ENCODE measurements at places on chromosomes 1 and 21. TPM values are rescaled to one million over a fixed set of nuclear protein-coding genes. Genes with fewer than 3 reads are reported as not detected.

The HEYL gene
- total RNA-seq = 1.9 TPM

The PAX7 gene
- 0.09 TPM for total RNA-seq

- no peak for DNase-seq
- H3K4me3 ChIP-seq = no peak overlapping the region
- no peaks in the 10 kb centered on the region for H3K4me1 ChIP-seq
- no peaks in the 10 kb centered on the region for H3K36me3 ChIP-seq
These were observed 32.5 kb downstream of the PLEKHO1 start for GRCh38 chr1:150182247-150182646.

GRCh38 chr21:31386006-31386405 lies 41.9 kb upstream of the TIAM1 start:
- H3K36me3 ChIP-seq = no peaks in the 10 kb centered on the region
- peaks cover 2% of the 10 kb centered on the region for H3K4me1 ChIP-seq
- no peak overlapping the region for H3K27ac ChIP-seq
- no peaks in the 10 kb centered on the region for H3K27me3 ChIP-seq
- H3K4me3 ChIP-seq = no peak overlapping the region

- no peak overlapping the region for H3K4me3 ChIP-seq
- H3K27me3 ChIP-seq = no peaks in the 10 kb centered on the region
- H3K4me1 ChIP-seq = no peaks in the 10 kb centered on the region
These were observed 9.6 kb downstream of the PM20D1 start for GRCh38 chr1:205840146-205840923.

The NGF gene
- total RNA-seq = not detected

DNA sequence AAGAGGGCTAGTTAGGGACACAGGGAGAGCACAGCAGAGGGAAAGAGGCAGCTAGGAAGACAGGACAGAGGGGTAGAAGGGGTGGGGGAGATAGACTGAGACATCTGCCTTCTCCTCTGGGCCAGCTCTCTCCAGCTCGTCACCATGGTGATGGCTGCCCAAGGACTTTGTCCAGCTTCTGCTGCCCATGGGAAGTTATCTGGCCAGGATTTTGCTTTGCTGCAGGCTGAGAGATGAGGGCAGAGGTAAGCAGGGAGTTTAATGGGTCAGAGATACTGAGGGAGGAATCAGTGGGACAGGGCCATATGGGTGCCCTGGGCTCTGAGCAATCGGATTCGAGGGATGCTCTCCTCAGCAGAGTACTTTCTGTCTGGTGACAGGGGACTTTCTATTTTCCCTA lies 34.5 kb upstream of the GPR37L1 start:
- H3K27me3 ChIP-seq = no peaks in the 10 kb centered on the region
- H3K27ac ChIP-seq = no peak overlapping the region
- H3K4me3 ChIP-seq = no peak overlapping the region
- H3K4me1 ChIP-seq = peaks cover 13% of the 10 kb centered on the region

DNA sequence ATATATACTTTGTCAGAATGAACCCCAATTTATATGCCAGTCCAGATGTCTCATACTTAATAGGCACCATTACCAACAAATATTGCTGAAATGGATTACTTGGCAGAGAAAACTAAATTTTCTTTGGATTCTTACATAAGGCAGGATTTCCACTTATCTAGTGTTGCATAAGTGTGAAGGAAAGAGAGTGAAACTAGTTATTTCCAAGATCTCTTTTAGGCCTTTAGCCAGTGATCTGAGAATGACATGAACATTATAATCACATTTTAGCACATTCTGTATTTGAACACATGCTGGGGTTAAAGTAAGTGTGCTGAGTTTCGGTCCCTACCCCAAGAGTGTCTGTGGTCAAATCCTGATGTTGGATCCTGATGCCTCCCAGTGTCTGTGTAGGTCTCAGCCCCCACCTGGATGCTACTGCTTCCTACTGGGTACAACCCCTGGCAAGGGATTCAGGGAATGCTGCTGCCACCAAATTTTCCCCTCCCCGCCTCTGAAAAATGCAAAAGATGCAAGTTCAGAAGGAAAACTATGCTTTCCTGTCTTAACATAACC lies 11.2 kb downstream of the DDAH1 start:
- no peaks in the 10 kb centered on the region for H3K4me1 ChIP-seq
- no peak overlapping the region for H3K27ac ChIP-seq
- no peaks in the 10 kb centered on the region for H3K27me3 ChIP-seq
- no peak overlapping the region for H3K4me3 ChIP-seq
- no peak for DNase-seq

GRCh38 chr1:176884286-176884685 lies 280.2 kb downstream of the ASTN1 start:
- DNase-seq = no peak
- no peaks in the 10 kb centered on the region for H3K36me3 ChIP-seq
- H3K4me3 ChIP-seq = no peak overlapping the region
- no peaks in the 10 kb centered on the region for H3K4me1 ChIP-seq
- no peak overlapping the region for H3K27ac ChIP-seq

GRCh38 chr1:234398849-234399381 lies 25.7 kb downstream of the COA6 start:
- H3K27ac ChIP-seq = no peak overlapping the region
- peaks cover 15% of the 10 kb centered on the region for H3K36me3 ChIP-seq
- no peaks in the 10 kb centered on the region for H3K27me3 ChIP-seq
- no peaks in the 10 kb centered on the region for H3K4me1 ChIP-seq
- no peak for DNase-seq

DNA sequence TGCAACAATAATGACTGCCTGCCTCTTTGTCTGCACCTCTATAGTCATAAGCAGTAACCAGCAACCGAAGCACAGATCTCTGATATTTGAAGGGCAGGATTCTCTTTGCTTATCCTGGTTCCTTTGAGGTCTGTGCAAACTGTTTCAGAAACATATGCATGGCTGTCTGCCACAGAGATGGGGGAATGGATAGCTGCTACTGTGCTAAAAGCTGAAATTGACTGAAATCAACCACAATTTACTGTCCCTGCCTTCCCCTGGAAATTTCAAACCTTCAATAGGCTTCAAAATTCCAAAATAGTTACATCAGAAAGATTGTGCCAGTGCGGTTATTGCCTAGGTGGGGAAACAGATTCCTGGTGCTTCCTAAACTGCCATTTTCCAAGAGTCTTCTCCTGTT lies 136.8 kb upstream of the GORAB start:
- no peaks in the 10 kb centered on the region for H3K27me3 ChIP-seq
- H3K36me3 ChIP-seq = no peaks in the 10 kb centered on the region
- DNase-seq = no peak
- no peak overlapping the region for H3K4me3 ChIP-seq
- no peak overlapping the region for H3K27ac ChIP-seq

DNA sequence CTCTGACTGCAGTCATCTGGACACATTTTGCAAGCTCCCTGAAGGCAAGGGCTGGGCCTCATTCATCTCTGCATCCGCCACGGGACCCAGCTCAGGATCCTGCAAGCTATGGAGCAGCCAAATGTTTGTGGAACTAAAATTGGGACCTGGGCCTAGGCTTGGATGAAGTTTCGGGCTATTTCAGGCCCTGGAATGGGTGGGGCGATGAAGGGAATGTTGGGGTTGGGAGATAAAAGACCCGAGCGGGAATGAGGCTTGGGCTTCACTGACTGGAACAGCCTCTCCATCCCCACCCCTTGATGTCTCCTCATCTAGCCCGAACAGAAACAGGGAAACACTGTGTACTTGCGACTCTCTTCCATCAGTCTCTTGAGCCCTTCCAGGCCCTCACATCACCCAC lies 7.3 kb upstream of the AHCYL1 start:
- DNase-seq = no peak
- no peaks in the 10 kb centered on the region for H3K4me1 ChIP-seq
- H3K4me3 ChIP-seq = no peak overlapping the region
- no peaks in the 10 kb centered on the region for H3K36me3 ChIP-seq

GRCh38 chr1:31696242-31696641 lies 7.6 kb downstream of the COL16A1 start:
- H3K27me3 ChIP-seq = no peaks in the 10 kb centered on the region
- DNase-seq = no peak
- H3K4me1 ChIP-seq = peaks cover 3% of the 10 kb centered on the region
- H3K4me3 ChIP-seq = no peak overlapping the region

The CA6 gene
- not detected for total RNA-seq

DNA sequence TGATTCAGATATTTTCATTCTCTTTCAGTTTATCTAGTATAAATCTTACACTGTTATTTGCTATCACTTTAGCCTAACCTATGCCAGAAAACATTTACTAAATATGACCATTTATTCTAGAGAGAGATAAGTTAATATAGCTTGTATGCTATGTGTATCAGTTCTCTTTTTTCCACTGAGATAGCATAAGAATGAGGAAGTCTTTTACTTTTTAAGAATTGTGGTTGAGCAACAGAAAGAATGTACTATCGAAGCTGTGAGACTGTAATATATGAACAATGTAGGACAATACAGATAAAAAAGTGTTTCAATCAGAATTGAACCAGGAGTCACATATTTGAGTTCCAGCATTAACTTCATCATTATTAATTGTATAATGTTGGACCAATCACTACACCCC lies 479.9 kb upstream of the PLXNA2 start:
- no peak overlapping the region for H3K27ac ChIP-seq
- H3K36me3 ChIP-seq = peaks cover 18% of the 10 kb centered on the region
- H3K4me3 ChIP-seq = no peak overlapping the region
- no peaks in the 10 kb centered on the region for H3K27me3 ChIP-seq

DNA sequence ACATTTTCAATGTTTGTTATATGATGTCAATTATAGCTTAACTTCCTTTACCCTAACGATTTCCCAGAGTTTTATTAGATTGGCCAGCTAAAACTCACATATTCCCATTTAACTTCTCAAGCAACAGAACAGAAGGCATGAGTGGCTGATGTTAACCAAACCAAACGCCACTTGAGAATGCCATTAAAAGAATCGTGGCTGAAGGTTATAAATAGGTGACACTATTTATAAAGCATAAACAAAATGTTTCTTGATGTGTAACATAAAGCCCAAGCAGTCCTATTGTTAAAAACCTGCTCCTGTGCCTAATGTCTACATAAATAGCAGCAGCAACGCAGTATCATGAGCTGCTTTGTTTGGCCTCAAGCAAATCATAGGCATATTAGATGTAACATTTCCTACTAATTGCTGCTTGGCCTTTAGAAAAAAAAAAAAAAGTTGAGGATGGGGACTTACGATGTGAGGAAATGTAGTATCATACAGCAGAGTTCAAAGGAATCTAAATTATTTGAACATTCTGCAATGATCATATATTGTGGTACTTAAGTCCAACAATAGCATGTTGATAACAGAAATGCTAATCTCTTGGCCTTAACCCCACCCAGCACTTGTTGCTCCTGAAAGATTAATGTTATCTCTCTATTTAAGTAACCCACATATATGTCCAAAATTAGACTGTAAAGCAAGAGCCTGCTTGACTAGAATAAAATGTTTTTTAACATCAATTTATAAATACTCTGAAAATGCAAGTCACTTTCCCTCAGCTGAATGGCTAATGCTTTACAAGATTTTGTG lies 106.0 kb downstream of the ESRRG start:
- H3K36me3 ChIP-seq = no peaks in the 10 kb centered on the region
- DNase-seq = no peak

DNA sequence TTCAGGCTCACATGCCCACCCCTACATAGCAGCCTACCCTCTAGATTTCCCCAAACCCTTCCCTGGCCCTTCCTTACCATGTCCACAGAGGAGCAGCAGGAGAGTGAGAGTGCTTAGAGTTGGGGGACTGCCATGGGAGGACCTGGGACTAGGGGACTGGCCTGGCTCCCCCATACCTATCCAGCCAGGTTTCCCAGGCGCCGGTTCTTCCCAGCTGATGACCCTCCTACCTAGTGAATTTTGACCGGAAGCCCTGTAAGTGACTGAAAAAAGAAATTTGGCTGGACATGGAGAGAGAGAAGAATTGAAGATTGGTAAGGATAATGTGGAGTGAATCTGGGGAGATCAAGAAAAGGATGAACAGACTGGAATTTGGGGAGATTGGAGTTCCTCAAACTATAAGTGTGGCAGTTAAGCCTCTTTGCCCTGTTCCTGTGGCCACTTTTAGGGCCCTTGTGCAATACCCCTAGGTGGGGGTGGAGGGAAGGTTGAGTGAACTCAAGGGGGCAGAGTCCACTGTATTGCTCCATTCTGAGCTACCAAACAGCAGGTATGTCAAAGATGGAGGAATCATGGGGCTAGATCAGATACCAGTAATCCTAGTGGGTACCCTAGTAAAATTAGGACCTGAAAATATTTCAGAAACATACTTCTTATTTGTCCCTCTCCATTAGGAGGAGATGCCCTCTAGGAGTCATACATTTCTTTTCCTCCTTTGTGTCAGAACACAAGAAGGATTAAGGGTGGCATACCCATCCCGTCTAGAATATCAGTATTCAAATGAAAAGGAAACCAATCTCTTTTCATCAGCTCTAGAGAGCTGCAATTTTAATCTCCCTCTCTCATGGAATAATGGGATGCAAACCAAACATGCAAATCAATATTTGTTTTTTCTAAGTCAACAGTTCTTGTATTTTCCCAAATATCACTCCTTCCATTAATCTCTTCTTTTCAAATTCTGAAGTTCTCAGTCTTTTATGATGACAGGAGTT lies 1.2 kb downstream of the HJV start:
- H3K36me3 ChIP-seq = no peaks in the 10 kb centered on the region
- peaks cover 9% of the 10 kb centered on the region for H3K4me1 ChIP-seq
- H3K27me3 ChIP-seq = peaks cover 10% of the 10 kb centered on the region
- DNase-seq = no peak
- peak overlapping the region; percentile 54 for H3K4me3 ChIP-seq

The OLFM3 gene
- 0.29 TPM for total RNA-seq

The DMBX1 gene
- 2.3 TPM for total RNA-seq

- H3K27ac ChIP-seq = no peak overlapping the region
- DNase-seq = no peak
- peaks cover 13% of the 10 kb centered on the region for H3K36me3 ChIP-seq
- no peak overlapping the region for H3K4me3 ChIP-seq
These were observed 104.3 kb downstream of the LACTBL1 start for GRCh38 chr1:22868331-22868730.

GRCh38 chr1:15584489-15585363 lies at the start of gene AGMAT:
Gene AGMAT (minus strand): TSS chr1:15585051. CDS start chr1:15584967, 84 bp downstream.
- no peaks in the 10 kb centered on the region for H3K27me3 ChIP-seq
- H3K4me1 ChIP-seq = no peaks in the 10 kb centered on the region
- H3K36me3 ChIP-seq = peaks cover 5% of the 10 kb centered on the region
- H3K4me3 ChIP-seq = peak within 1 kb of the TSS; percentile 62
- peak; percentile 91 for DNase-seq

The ZZZ3 gene
- total RNA-seq = 52.4 TPM

DNA sequence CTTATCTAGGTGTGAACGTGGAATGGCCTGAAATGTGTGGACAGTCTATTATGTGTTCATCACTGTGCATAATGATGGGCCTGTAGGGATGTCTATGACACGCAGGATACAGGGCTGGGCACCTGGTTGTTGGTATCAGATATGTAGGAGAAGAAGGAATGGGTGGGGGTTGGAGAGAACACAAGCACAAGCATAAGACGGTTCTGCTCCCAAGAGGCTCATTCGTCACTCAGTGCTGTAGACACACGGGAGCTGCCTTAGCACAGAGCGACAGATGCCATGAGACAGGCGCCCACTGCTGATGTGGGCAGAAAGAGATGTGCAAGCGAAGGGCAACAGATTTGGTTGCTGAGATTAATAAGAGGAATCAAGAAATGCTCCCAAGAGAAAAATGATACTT lies 256.2 kb downstream of the DISC1 start:
- no peak for DNase-seq
- H3K27ac ChIP-seq = no peak overlapping the region
- H3K27me3 ChIP-seq = no peaks in the 10 kb centered on the region
- H3K4me1 ChIP-seq = no peaks in the 10 kb centered on the region
- no peak overlapping the region for H3K4me3 ChIP-seq

The SLAMF7 gene
- total RNA-seq = not detected

The SYT14 gene
- 8.8 TPM for total RNA-seq

GRCh38 chr1:17437580-17438317 lies 1.7 kb downstream of the RCC2 start:
- no peak overlapping the region for H3K27ac ChIP-seq
- H3K4me1 ChIP-seq = peaks cover 28% of the 10 kb centered on the region
- peaks cover 3% of the 10 kb centered on the region for H3K27me3 ChIP-seq
- DNase-seq = no peak
- peaks cover 42% of the 10 kb centered on the region for H3K36me3 ChIP-seq

The CDA gene
- total RNA-seq = 6.5 TPM
